ENCODE measurements at places on chromosomes 1 and 21.

DNA sequence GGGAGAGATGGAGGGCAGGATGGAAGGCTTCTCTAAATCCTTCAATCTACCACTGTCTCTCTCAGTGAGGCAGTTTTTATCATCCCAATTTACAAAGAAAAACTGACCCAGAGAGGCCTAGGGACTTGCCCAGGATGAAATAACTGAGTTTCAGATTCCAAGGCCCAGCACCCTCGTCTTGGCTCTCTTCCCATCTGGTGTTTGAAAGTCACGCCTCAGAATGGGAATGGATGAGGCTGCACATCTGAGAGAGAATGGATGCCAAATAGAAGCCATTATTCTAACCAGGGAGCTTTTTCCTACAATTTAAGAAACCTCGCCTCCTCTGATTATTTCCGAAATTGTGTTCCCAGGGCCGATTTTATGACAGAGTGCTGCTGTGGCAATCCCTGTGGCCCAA lies 10.6 kb upstream of the KCNN3 start:
- no peak for DNase-seq

DNA sequence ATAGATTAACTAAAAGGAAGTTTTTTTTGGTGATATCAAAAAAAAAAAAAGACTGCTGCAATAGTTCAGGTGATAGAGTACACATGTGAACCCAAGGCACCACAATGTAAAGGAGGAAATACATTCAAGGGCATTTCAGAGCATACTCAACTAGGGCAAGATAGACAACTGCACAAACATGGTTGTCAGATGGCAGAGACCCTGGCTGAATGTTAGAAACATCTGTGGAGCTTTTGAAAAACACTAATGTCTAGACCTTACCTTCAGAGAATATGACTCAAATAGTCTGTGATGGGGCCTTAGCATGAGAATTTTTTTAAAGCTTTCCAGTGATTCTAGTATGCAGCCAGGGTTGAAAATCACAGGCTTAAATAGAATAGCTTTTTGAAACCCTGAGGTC lies 173.6 kb downstream of the VAV3 start:
- DNase-seq: no peak

- no peak for DNase-seq
Observed at GRCh38 chr1:17675744-17676143, 79.4 kb upstream of the ACTL8 start.

- no peak for DNase-seq
Observed at GRCh38 chr1:63537940-63538339, 14.6 kb downstream of the EFCAB7 start.

- DNase-seq: no peak
Observed at GRCh38 chr1:183903101-183903500, 98.2 kb downstream of the RGL1 start.

DNA sequence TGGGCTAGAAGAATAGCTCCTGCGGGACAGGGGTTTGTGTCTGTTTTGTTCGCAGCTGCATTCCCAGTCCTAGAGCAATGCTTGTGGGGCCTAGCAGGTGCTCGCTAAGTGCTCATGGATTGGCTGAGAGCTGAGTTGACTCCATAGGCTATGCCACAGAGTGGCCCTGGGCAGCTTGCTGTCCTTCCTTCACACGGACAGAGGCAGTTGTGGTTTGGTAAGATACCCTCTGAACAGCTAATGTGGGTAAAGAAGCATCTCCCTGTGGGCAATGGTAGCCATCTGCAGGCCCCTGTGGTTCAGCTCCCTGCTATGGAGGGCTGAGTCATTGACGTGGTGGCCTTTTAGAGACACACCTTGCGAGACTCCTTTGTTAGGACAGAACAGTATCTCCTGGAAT lies 23.5 kb upstream of the LBR start:
- DNase-seq: no peak
